ENCODE measurements at places on chromosomes 3 and 15. TPM values are rescaled to one million over a fixed set of nuclear protein-coding genes. Genes with fewer than 3 reads are reported as not detected.

- no peak for DNase-seq
- peak overlapping the region; percentile 32 for H3K27ac ChIP-seq
- H3K27me3 ChIP-seq: no peaks in the 10 kb centered on the region
- peak overlapping the region; percentile 77 for H3K4me3 ChIP-seq
Observed at GRCh38 chr15:44713006-44713966, 2.0 kb downstream of the B2M start.

DNA sequence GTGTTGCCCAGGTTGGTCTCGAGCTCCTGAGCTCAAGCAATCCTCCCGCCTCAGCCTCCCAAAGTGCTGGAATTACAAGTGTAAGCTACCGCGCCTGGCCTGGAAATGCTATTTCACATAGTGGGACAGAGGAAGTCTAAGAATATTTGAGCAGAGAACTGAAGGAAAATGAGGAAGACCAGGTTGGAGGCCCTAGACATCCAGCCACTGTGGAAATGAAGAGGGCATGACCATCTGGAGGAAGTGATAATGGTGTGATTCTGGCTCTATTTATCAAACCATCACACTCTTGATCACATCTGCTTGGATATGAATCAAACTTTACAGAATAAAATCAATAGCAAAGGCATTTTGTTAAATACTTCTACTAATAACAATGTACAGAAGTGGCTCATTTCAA, 65.9 kb upstream of the ARHGEF3 start:
- H3K27me3 ChIP-seq: no peaks in the 10 kb centered on the region
- H3K4me3 ChIP-seq: no peak overlapping the region
- H3K27ac ChIP-seq: no peak overlapping the region
- DNase-seq: no peak

DNA sequence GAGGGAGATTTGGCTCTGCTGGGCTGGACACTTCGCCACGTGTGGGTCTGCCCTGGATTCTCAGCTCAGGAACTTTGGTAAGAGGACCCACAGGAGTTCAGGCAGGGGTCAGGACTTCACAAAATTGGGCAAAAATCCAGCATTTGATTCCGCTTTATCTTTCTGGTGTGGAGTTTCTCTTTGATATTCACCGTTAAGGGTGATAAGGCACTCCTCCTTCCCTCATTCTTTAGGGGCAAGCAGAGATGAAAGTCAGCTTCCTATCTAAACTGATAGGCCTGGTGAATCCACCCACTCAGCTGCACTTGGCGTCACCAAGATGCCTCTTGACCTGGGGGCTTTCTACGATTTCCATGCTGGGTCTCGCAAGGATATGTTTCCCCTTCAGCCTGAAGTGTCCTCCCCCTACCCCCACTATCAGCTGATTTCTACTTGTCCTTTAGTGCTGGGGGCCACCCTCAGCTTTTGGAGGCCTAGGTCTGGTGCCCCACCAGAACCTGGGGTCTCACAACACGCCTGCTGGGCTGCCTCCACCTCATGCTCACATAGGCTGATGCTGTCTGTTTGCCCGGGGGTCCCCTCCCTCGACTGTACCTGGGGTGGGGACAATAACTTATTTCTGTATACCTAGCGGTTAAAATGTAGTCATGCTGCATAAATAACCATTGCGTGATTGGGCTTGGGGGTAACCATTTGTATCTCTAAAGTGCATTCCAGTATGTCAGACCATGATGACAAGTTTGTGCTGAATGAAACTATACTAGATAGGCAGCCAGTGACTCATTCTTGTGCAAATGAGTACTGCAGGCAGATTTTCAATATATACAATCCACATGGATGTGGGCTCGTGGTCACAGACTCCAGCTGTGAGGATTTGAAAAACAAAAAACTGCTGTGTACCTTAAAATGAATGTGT, 248.3 kb downstream of the ADAMTS17 start:
- H3K4me3 ChIP-seq: no peak overlapping the region
- H3K4me1 ChIP-seq: no peaks in the 10 kb centered on the region
- no peak overlapping the region for H3K27ac ChIP-seq
- no peaks in the 10 kb centered on the region for H3K27me3 ChIP-seq

DNA sequence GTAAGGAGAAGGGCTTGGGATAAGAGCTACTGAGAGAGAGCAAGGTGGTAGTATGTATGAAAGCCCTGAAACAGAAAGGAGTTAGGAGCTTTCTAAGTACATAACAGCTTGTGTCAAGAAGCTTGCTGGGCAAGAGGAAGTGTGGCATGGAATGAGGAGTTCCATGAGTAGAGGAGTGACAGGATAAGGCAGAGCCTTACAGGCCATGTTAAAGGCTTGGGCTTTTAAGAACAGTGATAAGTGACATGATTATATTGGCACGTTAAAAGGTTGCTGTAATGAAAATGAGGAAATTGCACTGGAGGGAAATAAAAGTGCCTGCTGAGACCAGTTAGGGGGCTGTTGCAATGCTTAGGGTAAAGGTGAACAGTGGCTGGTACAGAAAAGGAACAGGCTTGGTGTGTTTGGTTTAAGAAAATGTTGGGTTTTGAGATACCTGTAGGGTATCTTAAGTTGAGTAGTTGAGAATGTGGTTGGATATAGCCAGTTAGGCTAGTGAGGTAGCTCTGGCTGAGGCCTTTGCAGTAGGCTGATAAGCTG, 49.0 kb downstream of the MEF2A start:
- no peak overlapping the region for H3K4me3 ChIP-seq
- H3K27ac ChIP-seq: peak overlapping the region; percentile 38

DNA sequence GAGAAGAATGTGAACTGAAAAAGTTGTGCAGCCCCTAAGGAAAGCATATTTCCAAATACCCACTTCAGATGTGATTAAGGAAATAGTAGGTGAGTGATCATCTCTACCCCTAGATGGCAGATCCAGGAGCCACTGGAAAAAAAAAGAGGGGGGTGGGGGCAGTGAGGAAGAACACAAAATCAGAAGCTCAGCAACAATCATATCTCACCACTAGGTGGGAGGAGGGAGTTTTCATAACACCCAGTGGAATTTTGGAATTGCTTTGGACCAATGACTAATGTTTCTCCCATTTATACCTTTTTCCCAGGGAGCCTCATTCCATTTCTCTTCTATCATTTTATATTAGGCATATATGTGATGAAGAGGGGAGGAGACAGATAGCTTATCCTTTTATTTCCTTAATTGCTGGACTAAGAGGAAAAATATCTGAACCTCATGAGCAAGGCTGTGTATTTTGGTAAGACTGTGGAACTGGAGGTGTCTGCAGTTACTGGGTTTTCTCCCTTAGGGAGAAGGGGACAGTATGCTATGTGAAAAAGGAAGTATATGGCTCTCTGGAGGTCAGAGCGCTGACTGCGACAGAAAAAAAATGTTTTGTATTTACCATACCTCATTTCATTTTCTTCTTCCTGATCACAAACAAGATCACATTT, 363.4 kb downstream of the GAP43 start:
- no peaks in the 10 kb centered on the region for H3K36me3 ChIP-seq
- no peak overlapping the region for H3K27ac ChIP-seq
- DNase-seq: no peak
- H3K27me3 ChIP-seq: no peaks in the 10 kb centered on the region
- no peak overlapping the region for H3K4me3 ChIP-seq
- no peaks in the 10 kb centered on the region for H3K4me1 ChIP-seq

Gene ANKRD34C
- 0.30 TPM for total RNA-seq

Gene HCN4
- total RNA-seq: not detected

- no peaks in the 10 kb centered on the region for H3K36me3 ChIP-seq
- H3K27me3 ChIP-seq: no peaks in the 10 kb centered on the region
- H3K4me1 ChIP-seq: peaks cover 3% of the 10 kb centered on the region
- H3K4me3 ChIP-seq: no peak overlapping the region
Observed at GRCh38 chr15:33551860-33552259, 241.1 kb downstream of the RYR3 start.

DNA sequence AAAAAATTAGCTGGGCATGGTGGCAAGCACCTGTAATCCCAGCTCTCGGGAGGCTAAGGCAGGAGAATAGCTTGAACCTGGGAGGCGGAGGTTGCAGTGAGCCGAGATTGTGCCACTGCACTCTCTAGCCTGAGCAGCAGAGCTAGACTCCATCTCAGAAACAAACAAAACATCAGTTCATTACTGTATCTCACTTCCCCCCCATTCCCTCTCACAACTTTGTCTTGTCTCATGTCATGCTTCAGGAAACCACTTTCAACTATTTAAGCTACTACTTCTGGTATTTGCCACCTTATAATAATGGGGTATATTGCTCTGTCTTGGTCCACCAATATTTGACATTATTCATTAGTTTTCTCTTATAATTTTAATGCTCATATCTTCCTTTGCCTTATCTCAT, 26.2 kb downstream of the PIK3CA start:
- H3K27ac ChIP-seq: no peak overlapping the region
- no peaks in the 10 kb centered on the region for H3K36me3 ChIP-seq
- no peaks in the 10 kb centered on the region for H3K27me3 ChIP-seq
- H3K4me3 ChIP-seq: no peak overlapping the region
- peaks cover 2% of the 10 kb centered on the region for H3K4me1 ChIP-seq
- no peak for DNase-seq

DNA sequence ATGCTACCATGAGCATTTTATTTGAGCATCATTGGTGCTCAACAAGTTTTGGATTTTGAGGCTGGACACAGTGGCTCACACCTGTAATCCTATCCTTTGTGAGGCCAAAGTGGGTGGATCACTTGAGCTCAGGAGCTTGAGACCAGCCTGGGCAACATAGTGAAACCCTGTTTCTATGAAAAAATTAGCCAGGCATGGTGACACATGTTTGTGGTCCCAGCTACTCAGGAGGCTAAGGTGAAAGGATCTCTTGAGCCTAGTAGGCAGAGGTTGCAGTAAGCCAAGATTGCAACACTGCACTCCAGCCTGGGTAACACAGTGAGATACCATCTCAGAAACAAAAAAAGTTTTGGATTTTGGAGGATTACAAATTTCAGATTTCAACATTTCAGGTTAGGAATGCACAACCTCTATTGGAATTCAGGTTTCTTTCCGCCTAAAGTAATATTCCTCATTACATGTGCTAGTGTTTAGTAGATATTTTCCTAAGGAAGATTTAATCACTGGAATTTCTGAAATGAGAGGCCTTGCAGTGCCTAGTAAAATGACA, 27.6 kb downstream of the CNOT10 start:
- H3K4me1 ChIP-seq: peaks cover 2% of the 10 kb centered on the region
- no peak overlapping the region for H3K27ac ChIP-seq
- DNase-seq: no peak
- H3K36me3 ChIP-seq: peaks cover 5% of the 10 kb centered on the region
- no peak overlapping the region for H3K4me3 ChIP-seq

DNA sequence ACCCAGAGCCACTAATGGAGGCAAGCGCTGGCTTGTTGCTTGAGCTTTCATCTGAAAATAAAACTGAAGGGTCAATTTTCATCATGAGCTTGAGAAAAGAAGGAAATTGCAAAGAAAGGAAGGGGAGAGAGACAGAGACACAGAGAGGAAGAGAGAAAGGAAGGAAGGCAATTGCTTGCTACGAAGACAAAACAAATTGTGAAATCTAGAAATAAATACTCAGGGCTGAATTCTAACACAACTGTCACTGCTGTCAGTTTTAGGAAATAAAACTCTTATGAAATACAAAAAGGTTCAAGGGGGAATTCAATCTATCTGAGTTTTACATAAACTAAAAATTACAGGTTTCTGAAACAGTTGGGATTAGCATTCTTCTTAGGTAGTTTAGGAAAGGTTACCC, 36.7 kb downstream of the FOXP1 start:
- no peaks in the 10 kb centered on the region for H3K4me1 ChIP-seq
- H3K4me3 ChIP-seq: no peak overlapping the region
- no peak for DNase-seq

GRCh38 chr3:43268636-43269035, 17.7 kb upstream of the SNRK start:
- H3K4me3 ChIP-seq: no peak overlapping the region
- no peaks in the 10 kb centered on the region for H3K4me1 ChIP-seq
- no peaks in the 10 kb centered on the region for H3K27me3 ChIP-seq
- no peaks in the 10 kb centered on the region for H3K36me3 ChIP-seq
- DNase-seq: no peak
- no peak overlapping the region for H3K27ac ChIP-seq

Gene LRTM1
- not detected for total RNA-seq

DNA sequence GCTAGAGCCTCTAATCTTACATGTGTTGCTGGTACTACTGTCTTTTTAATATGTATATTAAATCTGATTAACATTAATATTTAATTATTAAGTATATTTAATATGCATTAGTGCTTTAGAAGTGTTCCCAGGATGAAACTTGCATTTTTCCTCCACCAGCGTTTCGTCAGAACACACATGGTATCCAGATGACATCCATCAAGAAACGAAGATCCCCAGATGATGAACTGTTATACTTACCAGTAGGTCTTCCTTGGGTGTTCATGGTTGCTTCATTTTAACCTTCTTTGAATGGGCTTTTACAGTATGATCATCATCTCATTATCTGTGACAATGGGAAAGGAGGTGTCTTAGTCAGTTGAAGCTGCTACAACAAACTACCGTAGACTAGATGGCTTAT, 238.0 kb downstream of the TP63 start:
- H3K27ac ChIP-seq: no peak overlapping the region
- no peaks in the 10 kb centered on the region for H3K27me3 ChIP-seq
- DNase-seq: no peak
- H3K4me3 ChIP-seq: no peak overlapping the region

All from aorta (tissue), 5 donors.